CD8-positive, alpha-beta memory T cell (primary cell): ENCODE measurements at places on chromosomes 12 and 14. TPM values are rescaled to one million over a fixed set of nuclear protein-coding genes. Genes with fewer than 3 reads are reported as not detected.

- H3K4me1 ChIP-seq = peaks cover 7% of the 10 kb centered on the region
- no peak overlapping the region for H3K27ac ChIP-seq
- peaks cover 17% of the 10 kb centered on the region for H3K36me3 ChIP-seq
- no peak for DNase-seq
- no peak overlapping the region for H3K4me3 ChIP-seq
Measured at GRCh38 chr12:124442772-124443445, 124.5 kb downstream of the NCOR2 start.

DNA sequence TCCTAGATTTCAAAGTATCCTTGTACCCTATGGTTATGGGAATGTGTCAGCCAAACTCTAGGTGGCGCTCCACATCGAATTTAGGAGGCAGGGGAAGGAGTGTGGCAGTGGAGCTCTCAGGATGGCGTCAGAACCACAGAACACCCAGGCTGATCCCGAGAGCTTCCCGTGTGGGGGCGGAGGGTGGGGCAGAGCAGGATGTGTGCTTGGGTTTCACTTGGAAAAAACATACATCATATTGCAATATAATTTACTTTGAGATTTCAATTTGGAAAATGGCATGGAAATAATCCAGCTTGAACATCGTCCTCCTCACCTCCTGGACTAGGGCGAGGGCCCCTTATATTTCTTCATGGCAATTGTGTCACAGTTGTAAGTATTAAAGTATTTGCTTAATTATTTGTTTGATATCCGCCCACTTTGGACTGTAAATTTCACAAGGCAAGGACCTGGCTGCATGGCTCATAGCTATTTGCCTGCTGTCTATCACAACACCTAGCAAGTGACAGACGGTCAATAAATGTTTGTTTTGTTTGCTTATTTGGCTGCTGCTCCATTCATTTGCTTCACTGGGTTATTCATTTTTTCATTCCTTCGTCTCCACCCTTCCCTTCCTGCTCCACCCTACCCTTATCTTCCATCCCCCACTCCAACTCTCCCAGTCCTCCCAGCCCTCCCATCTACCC lies 221.5 kb upstream of the HMGA2 start:
- H3K4me1 ChIP-seq = no peaks in the 10 kb centered on the region
- no peaks in the 10 kb centered on the region for H3K36me3 ChIP-seq
- H3K4me3 ChIP-seq = no peak overlapping the region
- DNase-seq = no peak
- no peak overlapping the region for H3K27ac ChIP-seq

DNA sequence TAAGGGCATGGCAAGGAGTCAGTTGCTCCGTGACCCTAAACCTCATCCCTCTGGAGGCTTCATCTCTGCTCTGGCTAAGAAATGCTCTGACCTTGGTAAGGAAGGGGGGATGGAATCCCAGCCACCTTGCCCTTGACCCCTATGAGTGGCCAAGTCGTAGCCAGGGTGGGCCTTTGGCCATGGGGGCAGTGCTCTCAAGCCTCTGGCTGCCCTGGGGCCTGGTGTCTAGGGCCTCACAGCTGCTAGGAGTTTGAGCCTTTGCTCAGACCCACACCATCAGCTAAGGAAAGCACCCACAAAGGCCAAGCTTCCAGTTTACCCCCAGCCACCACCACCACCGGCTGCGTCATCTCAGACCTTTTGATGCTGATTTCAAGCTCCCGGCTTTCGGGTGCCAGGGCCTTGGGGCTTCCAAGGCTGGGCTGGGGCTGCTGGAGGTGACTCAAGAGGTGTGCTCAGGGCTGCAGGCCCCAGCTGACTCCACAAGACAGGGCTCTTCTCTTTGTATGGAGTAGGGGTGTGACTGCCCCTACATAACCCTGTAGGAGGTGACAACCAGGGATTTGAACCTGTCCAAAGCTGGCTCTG lies 3.7 kb downstream of the ASB2 start:
- no peaks in the 10 kb centered on the region for H3K36me3 ChIP-seq
- H3K27ac ChIP-seq = no peak overlapping the region
- no peaks in the 10 kb centered on the region for H3K27me3 ChIP-seq
- peaks cover 37% of the 10 kb centered on the region for H3K4me1 ChIP-seq
- DNase-seq = no peak

- no peaks in the 10 kb centered on the region for H3K4me1 ChIP-seq
- no peaks in the 10 kb centered on the region for H3K27me3 ChIP-seq
- no peaks in the 10 kb centered on the region for H3K36me3 ChIP-seq
- no peak overlapping the region for H3K4me3 ChIP-seq
Measured at GRCh38 chr12:44157359-44157758, 321.5 kb downstream of the TMEM117 start.

- no peak for DNase-seq
- H3K27ac ChIP-seq = no peak overlapping the region
- no peak overlapping the region for H3K4me3 ChIP-seq
- H3K27me3 ChIP-seq = no peaks in the 10 kb centered on the region
- no peaks in the 10 kb centered on the region for H3K4me1 ChIP-seq
Measured at GRCh38 chr14:33930439-33930838, 20.4 kb downstream of the EGLN3 start.

DNA sequence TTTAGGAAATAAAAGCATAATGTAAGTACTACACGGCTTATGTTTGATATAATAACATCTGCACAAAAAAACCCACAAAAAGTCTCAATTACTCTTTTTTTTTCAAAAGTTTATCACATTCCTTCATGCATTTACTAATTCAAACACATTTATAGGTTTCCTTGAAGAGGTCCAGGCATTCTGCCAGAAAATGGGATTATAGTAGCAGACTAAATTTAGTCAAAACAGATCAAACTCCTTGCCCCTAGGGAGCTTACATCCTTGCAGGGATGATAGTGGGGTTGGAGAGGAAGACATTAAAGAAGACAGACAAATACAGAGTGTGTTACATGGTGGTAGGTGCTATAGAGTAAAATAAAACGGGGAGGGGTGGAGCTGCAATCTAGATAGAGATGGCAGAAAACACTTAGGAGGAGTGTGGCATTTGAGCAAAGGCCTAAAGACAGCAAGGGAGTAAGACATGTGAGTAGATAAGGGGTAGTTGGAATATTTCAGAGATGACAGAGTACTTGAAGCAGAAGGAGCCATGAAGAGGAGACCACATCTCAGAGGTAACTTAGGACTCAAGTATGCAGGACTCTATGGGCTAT lies 266.9 kb downstream of the PPFIA2 start:
- H3K27me3 ChIP-seq = no peaks in the 10 kb centered on the region
- H3K4me3 ChIP-seq = no peak overlapping the region

DNA sequence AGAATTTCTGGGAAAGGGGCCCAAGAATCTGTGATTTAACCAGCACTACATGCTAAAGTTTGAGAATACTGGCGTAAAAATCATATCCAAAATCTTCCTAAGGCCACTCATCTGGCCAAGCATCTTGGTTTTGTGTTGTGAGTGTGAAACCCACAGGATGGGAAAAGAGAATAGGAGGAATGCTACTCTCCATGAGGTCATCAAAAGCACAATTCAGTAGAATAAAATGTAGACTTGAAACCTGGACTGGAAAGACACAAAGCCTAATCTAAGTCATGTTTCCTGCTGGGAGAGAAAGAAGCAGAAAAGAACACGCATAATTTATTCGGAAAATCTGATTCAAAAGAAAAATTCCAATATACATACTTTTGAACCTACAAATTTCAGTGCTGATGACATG lies 42.3 kb downstream of the NR1H4 start:
- no peaks in the 10 kb centered on the region for H3K36me3 ChIP-seq
- DNase-seq = no peak
- H3K27me3 ChIP-seq = no peaks in the 10 kb centered on the region
- no peaks in the 10 kb centered on the region for H3K4me1 ChIP-seq

DNA sequence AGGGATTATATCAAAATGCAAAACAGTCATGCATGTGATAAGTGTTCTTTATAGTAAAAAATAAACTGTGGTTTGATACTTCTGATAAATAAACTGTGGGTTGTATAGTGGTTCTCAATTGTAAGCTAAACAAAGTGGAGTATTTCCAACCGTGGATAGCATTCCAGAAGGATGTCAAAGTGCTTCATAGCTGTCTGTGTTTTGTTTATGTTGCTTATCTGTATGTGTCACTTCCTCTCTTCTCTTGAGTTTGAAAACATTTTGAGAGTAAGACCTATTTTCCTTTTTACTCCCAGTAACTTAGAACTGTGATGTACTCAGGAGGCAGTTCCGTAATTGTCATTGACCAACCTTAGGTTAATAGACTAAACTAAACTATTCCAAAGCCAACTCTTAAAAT lies 415.8 kb downstream of the TMTC2 start:
- no peak for DNase-seq
- no peaks in the 10 kb centered on the region for H3K4me1 ChIP-seq
- H3K27ac ChIP-seq = no peak overlapping the region
- H3K36me3 ChIP-seq = no peaks in the 10 kb centered on the region
- no peaks in the 10 kb centered on the region for H3K27me3 ChIP-seq

GRCh38 chr12:120139958-120140357 lies 23.4 kb upstream of the RAB35 start:
- H3K27ac ChIP-seq = no peak overlapping the region
- H3K4me3 ChIP-seq = no peak overlapping the region
- peaks cover 63% of the 10 kb centered on the region for H3K36me3 ChIP-seq
- H3K27me3 ChIP-seq = no peaks in the 10 kb centered on the region

GRCh38 chr14:74348735-74349463 lies 628 bp downstream of the VRTN start:
- no peak overlapping the region for H3K27ac ChIP-seq
- DNase-seq = no peak
- no peak overlapping the region for H3K4me3 ChIP-seq
- no peaks in the 10 kb centered on the region for H3K4me1 ChIP-seq
- H3K27me3 ChIP-seq = no peaks in the 10 kb centered on the region

GRCh38 chr14:89013098-89013504 lies 188.7 kb downstream of the TTC8 start:
- no peak overlapping the region for H3K4me3 ChIP-seq
- H3K4me1 ChIP-seq = no peaks in the 10 kb centered on the region
- no peak overlapping the region for H3K27ac ChIP-seq
- H3K27me3 ChIP-seq = no peaks in the 10 kb centered on the region
- DNase-seq = no peak
- no peaks in the 10 kb centered on the region for H3K36me3 ChIP-seq

GRCh38 chr12:110262442-110263388 lies 18.3 kb upstream of the ATP2A2 start:
- H3K27ac ChIP-seq = no peak overlapping the region
- no peak for DNase-seq
- H3K4me3 ChIP-seq = no peak overlapping the region

DNA sequence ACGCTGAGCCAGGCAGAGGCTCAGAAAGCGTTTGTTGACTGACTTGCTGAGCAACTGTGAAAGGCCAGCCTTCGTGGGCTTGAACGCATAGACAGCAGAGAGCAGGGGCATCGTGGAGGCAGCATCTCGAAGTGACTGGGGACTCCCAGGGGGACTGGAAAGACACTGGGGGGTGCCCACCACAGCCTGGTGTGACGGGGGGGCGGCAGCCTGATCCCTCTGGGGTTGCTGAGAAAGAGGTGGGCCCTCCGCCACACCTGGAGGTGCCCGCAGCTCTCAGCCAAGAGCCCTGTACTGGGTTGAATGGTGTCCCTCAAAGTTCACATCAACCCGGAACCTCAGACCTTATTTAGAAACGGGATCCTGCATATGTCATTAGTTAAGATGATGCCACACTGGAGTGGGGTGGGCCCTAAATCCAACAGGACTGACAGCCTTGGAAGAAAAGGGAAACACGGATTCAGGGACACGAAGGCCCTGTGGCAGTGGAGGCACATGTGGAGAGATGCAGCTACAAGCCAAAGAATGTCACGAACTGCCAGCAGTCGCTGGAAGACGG lies 84.6 kb downstream of the RFLNA start:
- no peak overlapping the region for H3K27ac ChIP-seq
- H3K36me3 ChIP-seq = no peaks in the 10 kb centered on the region
- H3K4me1 ChIP-seq = no peaks in the 10 kb centered on the region
- H3K27me3 ChIP-seq = no peaks in the 10 kb centered on the region

GRCh38 chr14:101191721-101192660 lies 288.5 kb upstream of the RTL1 start:
- no peaks in the 10 kb centered on the region for H3K27me3 ChIP-seq
- H3K36me3 ChIP-seq = no peaks in the 10 kb centered on the region
- H3K4me1 ChIP-seq = no peaks in the 10 kb centered on the region

- DNase-seq = no peak
- H3K4me1 ChIP-seq = peaks cover 7% of the 10 kb centered on the region
- H3K27ac ChIP-seq = no peak overlapping the region
- H3K36me3 ChIP-seq = no peaks in the 10 kb centered on the region
- H3K4me3 ChIP-seq = no peak overlapping the region
Measured at GRCh38 chr14:69572030-69572840, 2.4 kb downstream of the CCDC177 start.

- no peak overlapping the region for H3K4me3 ChIP-seq
- no peaks in the 10 kb centered on the region for H3K36me3 ChIP-seq
- DNase-seq = no peak
- H3K27ac ChIP-seq = no peak overlapping the region
Measured at GRCh38 chr14:36517242-36518030, 2.6 kb downstream of the NKX2-1 start.

DNA sequence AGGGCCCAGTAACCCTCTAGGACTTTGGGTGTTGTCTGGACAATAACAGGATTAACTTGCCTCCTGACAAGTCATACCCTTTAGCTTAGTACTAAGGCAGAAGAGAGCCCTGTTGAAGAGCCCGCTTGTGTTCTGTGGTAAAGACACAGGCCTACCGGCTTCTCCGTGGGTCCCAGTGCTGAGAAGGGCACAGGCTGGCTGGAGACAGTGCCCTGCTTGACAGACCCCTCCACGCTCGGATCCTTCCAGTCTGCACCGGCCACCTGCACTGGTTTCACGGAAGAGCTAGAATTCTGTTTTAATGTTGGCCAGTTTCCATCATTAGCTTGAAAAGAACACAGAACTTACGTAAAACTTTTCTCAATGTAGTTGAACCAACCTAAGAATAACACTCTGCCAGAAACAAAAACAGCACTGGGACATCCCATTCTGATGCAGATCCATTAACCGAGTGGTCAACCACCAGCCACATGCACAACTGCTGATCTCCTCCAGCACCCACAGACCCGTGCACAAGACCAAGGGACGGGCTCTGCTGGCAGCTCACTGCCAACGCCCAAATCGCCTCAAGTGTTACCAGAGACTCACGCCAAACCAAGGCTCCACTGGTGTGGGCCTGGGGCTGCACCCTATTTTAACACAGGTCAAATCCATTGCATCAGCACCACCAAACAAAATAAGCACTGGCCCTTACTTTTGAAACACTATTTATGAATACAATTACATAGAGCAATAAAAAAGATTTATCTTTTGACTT lies 27.1 kb downstream of the ZFYVE21 start:
- DNase-seq = no peak
- H3K27me3 ChIP-seq = no peaks in the 10 kb centered on the region
- peaks cover 3% of the 10 kb centered on the region for H3K36me3 ChIP-seq
- H3K4me3 ChIP-seq = no peak overlapping the region

- no peak overlapping the region for H3K4me3 ChIP-seq
- H3K4me1 ChIP-seq = peaks cover 21% of the 10 kb centered on the region
- no peak for DNase-seq
- H3K36me3 ChIP-seq = no peaks in the 10 kb centered on the region
- H3K27ac ChIP-seq = no peak overlapping the region
Measured at GRCh38 chr14:61691495-61691894, 3.8 kb upstream of the HIF1A start.

GRCh38 chr12:71108355-71108754 lies 49.4 kb downstream of the TSPAN8 start:
- H3K27me3 ChIP-seq = no peaks in the 10 kb centered on the region
- no peak overlapping the region for H3K27ac ChIP-seq
- no peaks in the 10 kb centered on the region for H3K4me1 ChIP-seq
- no peak overlapping the region for H3K4me3 ChIP-seq

Gene SOAT2
- 1.00 TPM for total RNA-seq

Gene KRT82
- total RNA-seq = not detected

Gene ENDOU
- not detected for total RNA-seq

Gene SDR9C7
- total RNA-seq = not detected

Gene TAS2R20
- 0.46 TPM for total RNA-seq

Gene PZP
- not detected for total RNA-seq

Gene APOLD1
- 2.7 TPM for total RNA-seq

Gene KRT2
- not detected for total RNA-seq

Gene LMNTD1
- total RNA-seq = not detected
